ENCODE measurements at places on chromosomes 6 and 20. TPM values are rescaled to one million over a fixed set of nuclear protein-coding genes. Genes with fewer than 3 reads are reported as not detected.

DNA sequence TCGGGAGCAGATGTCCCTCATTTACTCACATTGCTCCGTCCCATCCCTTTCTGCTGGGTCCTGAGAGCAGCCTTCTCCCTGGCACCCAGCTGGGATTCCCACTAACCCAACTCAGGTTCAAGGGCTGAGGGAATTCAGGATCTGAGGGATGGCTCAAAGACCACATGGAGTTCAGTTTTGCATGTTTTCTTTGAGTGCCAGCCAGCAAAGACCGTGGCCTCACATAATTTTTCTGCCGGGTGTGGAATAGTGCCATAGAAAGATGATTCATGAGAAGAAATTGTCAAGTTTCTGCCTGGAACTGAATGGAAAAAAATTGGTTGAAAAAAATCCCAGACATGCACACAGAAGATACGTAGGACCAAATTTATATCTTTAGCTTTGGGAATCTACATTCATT, 168.6 kb downstream of the CD83 start:
- no peak overlapping the region for H3K4me3 ChIP-seq
- peaks cover 3% of the 10 kb centered on the region for H3K4me1 ChIP-seq
- no peaks in the 10 kb centered on the region for H3K27me3 ChIP-seq
- peak; percentile 80 for DNase-seq
- H3K36me3 ChIP-seq, result no peaks in the 10 kb centered on the region

DNA sequence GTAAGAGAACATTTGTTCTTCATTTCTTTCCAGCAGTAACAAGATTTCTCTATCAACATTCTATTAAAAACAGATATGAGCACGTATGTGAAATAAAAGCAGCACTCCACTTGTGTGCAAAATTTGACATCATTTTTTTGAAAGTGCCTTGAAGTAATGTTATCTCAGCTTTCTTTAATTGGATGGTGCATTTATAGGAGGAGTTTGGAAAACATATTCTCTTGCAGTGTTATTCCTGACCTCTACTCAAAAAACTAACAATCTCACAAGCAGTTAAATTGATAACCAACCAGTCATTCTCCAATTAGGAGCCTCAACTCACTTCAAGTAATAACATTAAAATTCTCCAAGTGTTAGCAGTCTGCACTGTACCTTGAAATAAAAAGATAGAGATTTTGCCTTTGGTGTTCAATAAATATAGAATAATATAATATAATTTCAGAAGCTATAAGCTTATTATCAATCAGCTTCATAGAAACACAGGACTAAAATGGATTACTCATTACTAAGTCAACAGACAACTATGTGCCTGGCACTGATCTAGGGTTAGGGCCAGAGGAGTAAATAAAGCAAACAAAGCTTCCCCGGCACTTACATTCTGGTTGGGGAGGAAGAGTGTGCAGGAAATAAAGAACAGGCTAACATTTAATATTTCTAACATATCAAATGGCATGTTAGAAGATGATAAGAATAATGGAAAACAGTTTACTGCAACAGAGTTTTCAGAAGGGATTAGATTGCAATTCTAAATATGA, 149.0 kb upstream of the SGK1 start:
- H3K4me3 ChIP-seq, result no peak overlapping the region
- no peaks in the 10 kb centered on the region for H3K4me1 ChIP-seq
- no peaks in the 10 kb centered on the region for H3K27me3 ChIP-seq
- no peak for DNase-seq
- H3K36me3 ChIP-seq, result no peaks in the 10 kb centered on the region

- no peaks in the 10 kb centered on the region for H3K36me3 ChIP-seq
- no peak overlapping the region for H3K4me3 ChIP-seq
Observed at GRCh38 chr6:188821-189655, 103.2 kb upstream of the DUSP22 start.

DNA sequence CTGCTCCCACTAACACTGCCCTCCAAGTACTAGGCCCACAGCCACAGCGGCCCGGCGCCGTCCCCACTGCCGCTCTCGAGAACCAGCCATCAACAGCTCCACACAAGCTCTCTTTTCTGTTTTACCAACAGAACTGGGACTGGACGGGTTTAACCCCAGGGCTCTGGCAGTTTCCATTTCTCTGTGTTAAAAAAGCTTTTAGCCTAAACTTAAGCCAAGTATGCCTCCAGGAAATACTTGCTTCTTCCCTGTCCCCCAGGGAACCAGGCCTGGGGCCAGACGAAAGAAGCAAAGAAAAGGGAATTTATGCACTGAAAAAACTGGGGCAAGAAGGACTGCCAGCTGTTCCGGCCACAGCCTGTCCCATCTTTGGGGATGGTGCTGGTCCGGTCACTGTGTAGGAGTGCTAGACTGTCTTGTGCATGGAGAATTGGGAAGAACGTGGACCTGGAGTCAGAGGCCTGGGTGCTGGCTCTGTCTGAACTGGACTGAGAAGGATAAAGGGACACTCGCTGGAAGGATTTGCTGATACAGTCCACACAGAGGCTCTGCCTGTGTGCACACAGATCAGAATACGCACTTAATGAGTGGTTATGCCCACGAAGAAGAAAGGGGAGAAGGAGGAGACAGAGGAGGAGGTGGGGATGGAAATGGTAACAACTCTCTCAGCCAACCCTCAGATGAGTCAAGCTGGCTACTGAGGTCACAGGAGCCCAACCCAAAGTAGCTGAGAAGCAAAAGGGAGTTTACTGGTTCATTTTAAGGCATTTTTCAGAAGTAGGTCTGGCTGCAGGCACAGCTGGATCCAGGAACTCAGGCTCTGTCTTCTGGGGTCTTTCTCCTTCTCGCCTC, 254.4 kb upstream of the PMEPA1 start:
- no peak overlapping the region for H3K4me3 ChIP-seq
- H3K4me1 ChIP-seq, result peaks cover 28% of the 10 kb centered on the region
- no peak for DNase-seq
- no peaks in the 10 kb centered on the region for H3K36me3 ChIP-seq

GRCh38 chr6:136501514-136501913, 48.7 kb downstream of the MAP7 start:
- H3K4me3 ChIP-seq, result no peak overlapping the region
- H3K36me3 ChIP-seq, result no peaks in the 10 kb centered on the region
- no peak for DNase-seq
- no peak overlapping the region for H3K27ac ChIP-seq
- H3K4me1 ChIP-seq, result no peaks in the 10 kb centered on the region
- H3K27me3 ChIP-seq, result no peaks in the 10 kb centered on the region

The SH3BGRL2 gene
- total RNA-seq, result 32.8 TPM

DNA sequence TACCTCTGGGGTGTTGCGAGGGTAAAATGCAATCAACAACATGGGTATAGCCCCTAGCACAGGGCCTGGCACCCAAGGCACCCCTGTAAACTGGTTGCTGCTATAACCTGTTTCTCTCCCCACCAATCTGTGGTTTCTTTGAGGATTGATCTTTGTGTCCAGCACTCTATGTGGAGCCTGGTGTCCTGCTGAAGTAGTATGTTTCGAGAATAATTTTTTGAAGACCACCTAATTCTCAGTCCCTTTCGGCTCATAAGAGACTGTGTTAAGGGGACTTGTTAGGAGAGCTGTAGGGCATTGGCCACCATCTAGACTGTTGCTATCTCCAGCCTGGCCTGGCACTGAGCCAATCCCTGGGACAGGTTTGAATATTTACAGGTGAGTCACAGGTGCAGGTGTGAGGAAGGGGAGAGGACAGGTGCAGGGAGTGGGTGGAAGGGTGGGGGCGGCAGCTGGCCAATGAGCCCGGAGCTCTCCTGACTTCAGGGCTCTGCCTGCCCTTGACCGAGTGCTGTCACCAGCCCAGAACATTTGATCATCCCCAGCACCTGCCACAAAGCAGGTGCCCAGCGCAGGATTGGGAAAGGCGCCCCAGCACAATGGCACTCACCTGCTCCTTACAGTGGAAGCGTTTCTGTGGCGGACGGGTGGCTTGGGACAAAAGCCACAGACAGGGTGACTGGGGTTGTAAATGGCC, 8.1 kb upstream of the C20orf144 start:
- H3K27me3 ChIP-seq, result no peaks in the 10 kb centered on the region
- H3K4me3 ChIP-seq, result peak overlapping the region; percentile 28
- no peak for DNase-seq
- H3K27ac ChIP-seq, result no peak overlapping the region
